COR-L47 (cell line): ENCODE measurements at places on chromosomes 7 and 10.

- DNase-seq: no peak
Observed at GRCh38 chr10:51297438-51297837, 223.2 kb downstream of the PRKG1 start.

- no peak for DNase-seq
Observed at GRCh38 chr7:143048827-143049226, 3.3 kb upstream of the OR6V1 start.

DNA sequence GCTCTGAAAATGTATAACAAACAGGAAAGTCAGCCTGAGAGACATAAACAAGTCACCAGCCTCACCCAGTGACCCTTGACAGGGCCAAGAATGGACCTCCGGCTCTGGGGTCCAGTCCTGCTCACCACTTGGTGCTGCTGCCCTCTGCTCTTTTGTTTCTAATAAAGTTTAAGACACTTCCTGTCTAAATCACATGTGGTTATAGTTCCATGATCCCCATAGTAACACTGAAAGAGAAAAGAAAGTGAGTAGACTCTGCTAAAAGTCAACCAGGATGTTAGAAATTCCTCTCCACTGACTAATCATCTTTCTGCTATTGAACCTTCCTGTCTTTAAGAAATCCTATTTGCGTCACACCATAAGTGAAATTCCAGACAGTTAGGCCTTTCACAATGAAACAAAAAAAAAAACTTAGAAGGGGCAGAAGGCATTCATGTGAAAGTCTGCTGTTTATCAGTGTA lies 179.2 kb upstream of the BET1 start:
- DNase-seq: no peak

DNA sequence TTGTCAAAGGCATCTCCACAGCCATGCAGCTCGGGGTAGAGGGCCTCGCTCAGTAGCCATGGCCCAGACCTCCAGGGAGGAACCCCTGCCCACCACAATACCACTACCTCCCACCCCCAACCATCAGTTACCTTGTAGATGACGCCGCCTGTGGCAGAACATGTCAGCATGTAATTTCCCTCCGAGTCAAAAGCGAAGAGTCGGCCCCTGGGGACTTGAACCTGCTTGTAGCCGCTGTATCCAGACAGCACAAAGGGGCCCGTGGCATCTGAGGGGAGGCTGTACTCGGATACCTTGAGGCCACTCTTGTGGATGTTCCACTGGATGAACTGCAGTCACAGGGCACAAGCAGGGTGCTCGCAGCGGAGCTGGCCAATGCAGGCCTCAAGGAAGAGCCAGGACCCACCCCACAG lies 16.3 kb upstream of the CYREN start:
- DNase-seq: no peak
